Activated CD8-positive, alpha-beta T cell treated with anti-CD3 and anti-CD28 coated beads, Interleukin-2, amount 10 ng/mL, durations not matched to agents 7 days and 5 days (primary cell): ENCODE measurements at places on chromosomes 5 and 9.

DNA sequence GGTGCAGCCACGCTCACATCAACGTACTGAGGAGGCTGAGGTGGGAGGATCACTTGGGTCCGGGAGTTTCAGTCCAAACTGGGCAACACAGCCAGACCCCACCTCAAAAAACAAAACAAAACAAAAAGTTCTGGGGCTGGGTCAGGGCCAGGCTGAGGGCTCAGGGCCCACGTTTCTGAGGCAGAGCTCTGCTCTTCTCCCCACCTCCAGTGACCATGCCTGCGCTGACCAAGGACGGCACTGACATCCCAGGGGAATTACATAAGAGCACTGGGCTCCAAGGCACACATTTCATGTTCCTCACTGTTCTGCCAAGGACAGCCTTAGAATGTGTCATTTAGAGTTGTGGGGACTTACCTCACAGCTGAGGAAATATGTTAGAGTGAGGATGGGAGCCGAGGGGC lies 40.4 kb upstream of the TESK1 start:
- no peak for DNase-seq

- DNase-seq, result no peak
Observed at GRCh38 chr5:62199792-62200716, 106.0 kb upstream of the KIF2A start.

GRCh38 chr5:172999372-172999973 lies 15.9 kb downstream of the ATP6V0E1 start:
- no peak for DNase-seq

- no peak for DNase-seq
Observed at GRCh38 chr5:174998131-174998730, 273.8 kb downstream of the MSX2 start.

- DNase-seq, result no peak
Observed at GRCh38 chr5:23385036-23385435, 122.4 kb upstream of the PRDM9 start.

DNA sequence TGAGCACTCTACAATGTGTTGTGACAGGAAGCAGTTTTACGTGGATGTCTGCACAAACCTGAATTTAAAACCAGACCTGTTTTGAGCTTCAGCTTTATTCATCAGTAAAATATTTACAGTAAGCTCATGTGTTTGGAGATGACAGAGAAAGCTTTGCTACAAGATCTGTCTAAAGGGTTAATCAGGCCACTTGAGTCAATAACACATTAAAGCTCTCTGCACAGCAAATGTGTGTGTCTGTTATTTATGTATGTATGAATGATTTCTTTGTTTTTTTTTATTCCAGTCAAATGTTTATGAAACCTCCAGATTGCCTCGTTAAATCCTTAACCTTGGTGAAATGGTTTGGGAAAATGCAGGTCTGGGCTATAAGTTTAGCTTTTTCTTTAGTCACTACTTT lies 77.3 kb upstream of the SREK1 start:
- DNase-seq, result no peak

GRCh38 chr5:149228618-149229297 lies 42.9 kb upstream of the AFAP1L1 start:
- no peak for DNase-seq

- DNase-seq, result peak; percentile 78
Observed at GRCh38 chr9:91033797-91034196, 232.2 kb downstream of the SYK start.

DNA sequence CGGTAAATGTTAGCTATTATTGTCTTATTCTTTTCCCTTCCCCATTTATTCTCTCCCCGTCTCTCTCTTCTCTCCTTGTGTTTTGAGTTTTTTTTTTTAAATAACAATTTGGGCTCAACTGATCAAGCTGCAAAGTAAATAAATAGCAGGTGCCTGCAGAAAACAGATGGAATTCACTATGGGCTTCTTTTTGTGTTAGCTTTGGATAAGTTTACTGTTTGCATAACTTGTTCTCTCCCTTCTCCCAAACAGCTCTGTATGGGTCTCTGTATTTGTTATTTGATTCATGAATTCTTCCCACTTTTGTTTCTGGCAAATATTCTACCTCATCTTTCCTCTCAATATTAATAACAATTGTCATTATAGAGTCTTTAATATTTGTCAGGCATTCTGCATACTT lies 111.8 kb upstream of the ASTN2 start:
- DNase-seq, result no peak

DNA sequence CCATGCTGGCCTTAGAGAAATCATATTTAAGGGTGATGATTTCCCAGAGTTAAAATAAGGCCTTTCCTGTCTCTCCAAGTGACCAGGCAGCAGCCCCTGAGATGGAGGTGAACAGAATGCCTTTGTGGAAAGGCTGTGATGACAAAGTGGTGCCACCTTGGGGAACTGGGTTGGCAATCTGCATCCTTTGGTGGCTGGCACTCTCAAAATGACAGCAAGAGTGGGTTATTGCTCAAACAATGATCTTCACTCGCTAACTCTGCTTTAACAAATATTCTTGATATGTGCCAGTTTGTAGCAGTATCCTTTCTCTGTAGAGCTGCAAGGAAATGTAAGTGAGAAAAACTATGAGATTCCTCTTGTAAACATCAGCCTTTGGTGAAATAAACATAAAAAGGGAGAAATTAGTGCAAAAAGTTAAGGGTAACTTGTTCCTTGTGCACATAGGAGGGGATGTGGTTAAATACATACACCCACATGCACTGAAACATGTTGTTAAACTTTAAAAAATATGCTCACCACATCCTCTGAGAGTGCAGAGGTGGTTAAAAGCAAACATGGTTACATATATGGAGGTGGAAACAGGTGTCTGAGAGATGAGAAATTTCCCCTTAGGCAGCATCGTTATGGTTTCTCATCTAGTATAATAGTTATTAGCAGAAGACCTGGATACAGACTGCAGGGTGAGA lies 373.4 kb upstream of the CTNND2 start:
- DNase-seq, result no peak

DNA sequence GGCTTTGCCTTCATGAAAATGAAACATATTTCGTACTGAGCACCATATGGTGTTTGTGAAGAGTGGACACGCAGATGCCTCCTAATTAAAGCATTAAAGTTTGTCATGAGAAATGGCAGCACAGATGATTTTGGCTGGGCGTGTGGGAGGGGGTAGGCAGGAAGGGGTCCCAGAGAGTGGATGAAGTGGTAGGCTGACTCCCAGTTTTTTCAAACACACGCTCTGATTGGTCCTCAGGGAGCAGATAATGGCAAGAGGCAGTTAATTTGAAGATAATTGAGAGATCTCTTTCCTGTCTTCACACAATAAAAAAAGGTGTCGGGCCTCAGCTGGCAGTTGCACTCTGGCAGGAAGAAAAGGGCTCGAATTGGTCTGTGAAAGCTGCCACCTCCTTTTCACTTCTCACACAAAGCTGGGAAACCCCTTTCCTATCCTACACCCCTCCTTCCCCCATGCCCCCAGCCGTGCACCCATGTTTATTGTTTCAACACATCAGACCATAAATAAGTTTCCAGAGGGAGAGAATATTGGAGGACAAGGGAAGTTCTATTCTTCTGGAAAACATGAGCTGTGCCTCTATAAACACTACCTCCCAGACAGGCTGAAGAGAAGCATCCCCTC lies 429.6 kb downstream of the ARHGEF28 start:
- DNase-seq, result no peak
